Activated T-helper 2 cell treated with anti-CD3 and anti-CD28 coated beads, Interferon-gamma antibody, Interleukin-2, Interleukin-4, amounts not matched to agents 10 μg/mL and 5 μg/mL and 100 μg/mL, durations not matched to agents 14 hours and 24 hours and 36 hours (primary cell): ENCODE measurements at places on chromosomes 16 and 17.

DNA sequence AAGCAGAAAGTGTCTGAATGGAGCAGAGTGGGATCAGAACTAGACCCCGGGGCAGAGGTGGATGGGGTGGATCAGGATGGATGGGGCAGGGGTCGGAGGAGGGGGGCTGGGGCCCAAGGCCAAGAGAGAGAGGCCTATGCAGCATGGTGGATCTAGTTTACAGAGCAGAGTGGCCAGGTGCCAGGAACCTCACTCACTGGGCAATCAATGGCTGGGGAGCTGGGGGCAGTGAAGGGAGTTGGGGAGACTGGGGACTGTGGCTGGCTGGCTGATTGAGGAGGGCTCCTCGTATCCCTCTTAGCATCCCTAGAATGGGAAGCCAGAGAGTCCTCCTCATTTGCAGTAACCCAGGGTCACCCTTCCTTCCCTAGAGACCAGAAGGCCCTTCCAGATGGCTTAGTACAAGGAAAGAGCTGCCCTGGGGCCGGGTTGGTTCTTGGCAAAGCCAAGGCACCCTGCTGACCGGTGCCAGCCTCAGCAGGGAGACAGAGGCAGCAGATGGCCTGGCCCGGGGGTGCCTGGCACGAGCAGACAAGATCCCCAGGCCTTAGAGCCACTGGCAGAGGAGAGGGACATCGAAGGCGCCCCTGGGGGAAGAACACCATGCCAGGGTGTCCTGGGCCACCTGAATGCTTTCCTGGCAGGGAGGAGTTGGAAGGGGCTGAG, 36.8 kb downstream of the SRCIN1 start:
- DNase-seq, result no peak
- H3K36me3 ChIP-seq, result no peaks in the 10 kb centered on the region
- peaks cover 77% of the 10 kb centered on the region for H3K27me3 ChIP-seq
- H3K4me3 ChIP-seq, result no peak overlapping the region

- H3K4me1 ChIP-seq, result peaks cover 2% of the 10 kb centered on the region
- no peak for DNase-seq
- no peaks in the 10 kb centered on the region for H3K36me3 ChIP-seq
- H3K27ac ChIP-seq, result no peak overlapping the region
Observed at GRCh38 chr17:47994724-47995123, 23.8 kb downstream of the CDK5RAP3 start.

- no peaks in the 10 kb centered on the region for H3K27me3 ChIP-seq
- H3K4me3 ChIP-seq, result no peak overlapping the region
- H3K4me1 ChIP-seq, result no peaks in the 10 kb centered on the region
- no peak overlapping the region for H3K27ac ChIP-seq
Observed at GRCh38 chr17:72373910-72374741, 253.3 kb downstream of the SOX9 start.

GRCh38 chr16:56354016-56354415, 71.3 kb downstream of the AMFR start:
- DNase-seq, result no peak
- H3K36me3 ChIP-seq, result peaks cover 3% of the 10 kb centered on the region
- no peak overlapping the region for H3K27ac ChIP-seq
- peaks cover 27% of the 10 kb centered on the region for H3K4me1 ChIP-seq
- no peak overlapping the region for H3K4me3 ChIP-seq
